ENCODE measurements at places on chromosomes 3 and 15.

DNA sequence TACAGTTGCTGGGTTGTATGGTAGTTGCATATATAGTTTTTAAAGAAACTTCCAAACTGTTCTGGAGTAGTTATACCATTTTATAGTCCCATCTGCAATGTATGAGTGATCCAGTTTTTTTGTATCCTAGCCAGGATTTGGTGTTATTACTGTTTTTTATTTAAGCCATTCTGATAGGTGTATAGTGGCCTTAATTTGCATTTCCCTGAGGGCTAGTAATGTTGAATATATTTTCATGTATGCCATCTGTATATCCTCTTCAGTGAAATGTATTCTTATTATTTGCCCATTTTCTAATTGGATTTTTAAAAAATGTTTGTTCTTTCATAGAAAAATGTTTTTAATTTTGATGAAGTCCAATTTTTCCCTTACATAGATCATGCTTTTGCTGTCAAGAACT is 29.2 kb downstream of the PXK start:
- no peak for DNase-seq

DNA sequence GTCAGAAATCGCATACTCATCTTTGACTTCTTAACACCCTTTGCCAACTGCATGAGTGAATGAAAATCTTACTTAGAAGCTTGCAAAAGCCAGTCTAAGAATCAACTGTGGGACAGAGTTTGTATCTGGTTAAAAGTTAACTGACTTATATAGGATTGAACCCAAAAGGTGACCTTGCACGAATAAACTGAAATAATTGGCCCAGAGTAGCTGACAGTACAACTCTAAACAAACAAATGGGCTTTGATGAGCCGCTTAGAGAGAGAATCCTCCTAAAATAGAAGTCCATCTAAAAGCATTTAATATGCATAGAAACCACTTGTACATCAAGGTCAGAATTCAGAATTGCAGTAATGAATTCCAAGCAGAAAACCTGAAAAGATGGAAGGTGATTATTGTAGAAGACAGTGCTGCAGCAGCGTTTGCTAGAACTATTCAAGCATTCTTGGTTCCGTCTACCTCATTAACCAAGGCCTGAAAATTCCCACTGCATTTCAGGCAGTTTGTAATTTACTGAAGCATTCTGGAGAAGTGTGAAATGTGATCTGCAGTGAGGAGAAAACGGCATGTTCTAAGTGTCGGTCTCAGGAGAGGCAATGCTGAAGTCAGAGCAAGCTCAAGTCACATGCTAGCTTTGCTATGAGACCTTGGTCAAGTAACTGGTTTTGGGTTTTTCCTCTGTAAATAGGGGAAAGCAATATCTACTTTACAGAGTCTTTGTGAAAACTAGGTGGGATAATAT is 103.7 kb downstream of the CADPS start:
- no peak for DNase-seq

- no peak for DNase-seq
Observed at GRCh38 chr3:189914799-189915198, 205.9 kb downstream of the P3H2 start.

DNA sequence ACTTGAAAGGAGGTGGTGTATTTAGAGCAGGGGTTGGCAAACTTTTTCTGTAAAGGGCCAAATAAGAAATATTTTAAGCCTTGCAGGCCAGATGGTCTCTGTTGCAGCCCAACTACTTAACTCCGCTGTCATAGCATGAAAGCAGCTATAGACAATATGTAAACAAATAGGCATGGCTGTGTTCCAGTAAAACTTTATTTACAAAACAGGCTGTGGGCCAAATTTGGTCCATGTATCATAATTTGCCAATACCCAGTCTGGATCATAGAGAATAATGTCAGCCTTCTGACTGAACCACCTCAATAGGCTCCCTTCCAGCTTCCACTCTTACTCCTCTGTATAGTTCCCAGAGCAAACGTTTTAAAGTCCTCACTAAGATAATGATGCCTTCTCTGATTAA is 638.8 kb upstream of the CFAP20DC start:
- DNase-seq, result no peak

GRCh38 chr3:41274944-41275668 is 75.8 kb downstream of the CTNNB1 start:
- no peak for DNase-seq

- DNase-seq, result no peak
Observed at GRCh38 chr15:99100245-99101173, 4.4 kb upstream of the SYNM start.

GRCh38 chr3:126180477-126181397 is at the start of gene ALDH1L1:
Gene ALDH1L1, minus strand, starts transcription at chr3:126180586. Its CDS starts 19,607 bp downstream, at chr3:126160979.
- no peak for DNase-seq

- DNase-seq, result no peak
Observed at GRCh38 chr3:181879926-181880325, 168.2 kb downstream of the SOX2 start.

GRCh38 chr15:31305375-31305774 is 21.3 kb upstream of the KLF13 start:
- DNase-seq, result no peak

- DNase-seq, result no peak
Observed at GRCh38 chr15:58179741-58180381, 41.7 kb downstream of the AQP9 start.

- no peak for DNase-seq
Observed at GRCh38 chr3:59632760-59633573, 583.1 kb upstream of the CFAP20DC start.

GRCh38 chr3:161316006-161316689 is 55.2 kb downstream of the SPTSSB start:
- no peak for DNase-seq

DNA sequence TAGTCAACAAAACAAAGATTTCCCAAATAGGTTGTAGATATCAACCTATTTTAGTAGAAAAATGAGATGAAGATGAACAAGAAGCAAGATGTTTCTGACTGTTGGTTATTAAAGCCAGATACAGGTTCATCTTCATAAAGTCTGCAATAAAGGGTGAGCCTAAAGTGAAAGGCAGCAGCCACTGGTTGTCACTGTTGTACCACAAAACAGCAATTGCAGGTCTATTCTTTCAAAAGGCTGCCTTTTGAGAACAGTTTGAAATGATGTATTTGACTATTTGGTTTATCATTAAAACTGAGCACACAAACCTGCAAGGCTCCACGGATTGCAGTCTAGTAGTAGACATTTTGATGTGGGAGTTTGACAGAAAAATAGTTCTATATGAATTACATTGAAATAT is 543.4 kb downstream of the GBE1 start:
- DNase-seq, result no peak

DNA sequence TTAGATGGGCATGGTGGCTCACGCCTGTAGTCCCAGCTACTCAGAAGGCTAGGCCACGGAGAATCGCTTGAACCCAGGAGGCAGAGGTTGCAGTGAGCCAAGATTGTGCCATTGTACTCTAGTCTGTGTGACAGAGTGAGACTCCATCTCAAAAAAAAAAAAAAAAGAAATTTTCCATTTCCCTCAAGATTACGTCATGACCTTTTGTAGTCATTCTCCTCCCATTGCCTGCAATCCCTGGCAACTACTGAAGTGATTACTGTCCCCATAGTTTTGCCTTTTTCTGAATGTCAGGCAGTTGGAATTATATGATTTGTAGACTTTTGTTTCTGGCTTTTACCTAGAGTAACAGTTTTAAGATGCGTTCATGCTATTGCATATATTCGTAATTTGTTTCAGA is 28.0 kb downstream of the WDR76 start:
- DNase-seq, result no peak

GRCh38 chr3:122986693-122987179 is 40.8 kb downstream of the SEMA5B start:
- no peak for DNase-seq

DNA sequence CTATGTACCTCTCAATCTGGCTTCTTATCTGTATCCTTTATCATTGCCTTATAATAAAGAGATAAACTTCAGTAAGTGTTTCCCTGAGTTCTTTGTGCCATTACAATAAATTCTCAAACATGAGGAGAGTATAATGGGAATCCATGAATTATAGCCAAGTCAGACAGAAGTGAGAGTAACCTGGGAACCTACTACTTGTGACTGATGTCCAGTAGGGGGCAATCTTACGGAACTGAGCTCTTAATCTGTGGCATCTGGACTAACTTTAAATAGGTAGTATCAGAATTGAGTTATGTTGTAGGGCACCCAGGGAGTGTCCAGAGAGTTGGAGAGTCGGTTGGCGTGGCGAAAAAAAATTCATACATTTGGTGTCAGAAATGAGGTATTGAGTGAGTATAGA is 542.6 kb downstream of the ZBBX start:
- no peak for DNase-seq

DNA sequence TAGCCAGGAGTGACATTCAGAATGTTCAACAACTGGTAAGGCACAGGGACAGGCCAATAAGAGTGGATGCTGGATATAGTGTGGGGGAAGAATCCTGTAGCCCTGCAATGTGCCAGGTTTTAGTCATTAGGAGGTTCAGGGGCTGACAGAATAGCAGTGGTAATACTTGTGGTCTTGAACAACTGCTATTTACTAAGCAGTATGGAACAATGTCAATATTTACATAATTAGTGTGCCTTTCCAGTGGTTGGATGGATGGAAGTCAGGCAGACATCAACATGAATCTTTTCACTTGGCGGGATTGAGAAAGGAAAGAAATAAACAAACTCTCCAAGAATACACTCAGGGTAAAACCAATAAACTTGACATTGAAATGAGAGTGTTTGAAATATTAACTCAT is 55.1 kb downstream of the OTOL1 start:
- no peak for DNase-seq

DNA sequence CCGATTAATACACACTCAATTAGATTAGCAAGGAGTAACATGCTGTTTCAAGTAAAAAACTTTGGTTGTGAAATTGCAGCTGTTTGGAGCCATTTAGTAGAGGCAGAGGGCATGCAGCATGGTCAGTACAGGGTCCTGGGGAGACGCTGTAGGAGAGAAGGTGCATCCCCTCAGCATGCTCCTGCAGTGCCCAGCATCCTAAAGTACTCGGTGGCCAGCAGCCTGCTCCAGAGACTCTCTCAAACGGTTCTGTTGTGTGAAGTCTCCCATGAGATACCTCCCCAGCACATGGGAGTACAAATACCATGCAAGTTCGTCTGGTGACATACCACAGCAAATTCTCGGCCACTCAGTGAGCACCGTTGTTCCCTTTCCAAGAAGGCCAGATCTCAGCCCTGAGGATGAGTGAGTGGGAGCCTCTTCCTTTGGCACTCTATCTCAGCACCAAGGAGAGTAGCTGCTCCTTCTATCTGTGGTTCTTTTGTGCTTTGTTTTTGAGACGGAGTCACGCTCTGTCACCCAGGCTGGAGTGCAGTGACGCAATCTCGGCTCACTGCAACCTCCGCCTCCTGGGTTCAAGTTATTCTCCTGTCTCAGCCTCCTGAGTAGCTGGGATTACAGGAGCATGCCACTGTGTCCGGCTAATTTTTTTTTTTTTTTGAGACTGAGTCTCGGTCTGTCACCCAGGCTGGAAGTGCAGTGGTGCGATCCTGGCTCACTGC is 72.7 kb downstream of the TJP1 start:
- no peak for DNase-seq

- no peak for DNase-seq
Observed at GRCh38 chr3:129838086-129838485, 55.4 kb downstream of the TMCC1 start.

DNA sequence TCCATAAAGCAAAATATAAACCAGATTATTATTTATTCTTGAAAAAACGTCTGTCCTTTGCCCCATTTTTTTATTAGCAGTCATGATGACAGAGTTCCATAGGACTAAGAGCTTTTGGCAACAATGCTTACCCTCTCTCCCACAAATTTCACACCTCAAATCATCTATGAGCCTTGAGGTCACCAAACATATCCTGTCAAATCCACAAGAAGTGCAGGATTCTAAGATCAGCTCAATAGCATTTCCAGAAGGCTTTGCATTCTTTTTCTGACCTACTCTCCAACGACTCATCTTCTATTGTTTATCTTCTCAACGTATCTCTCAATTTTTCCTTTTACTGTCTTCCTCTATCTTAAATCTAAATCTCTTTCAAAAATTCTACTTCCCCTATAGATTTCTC is 619.1 kb upstream of the BCHE start:
- no peak for DNase-seq

- DNase-seq, result no peak
Observed at GRCh38 chr15:75583701-75584100, 4.6 kb upstream of the PTPN9 start.

DNA sequence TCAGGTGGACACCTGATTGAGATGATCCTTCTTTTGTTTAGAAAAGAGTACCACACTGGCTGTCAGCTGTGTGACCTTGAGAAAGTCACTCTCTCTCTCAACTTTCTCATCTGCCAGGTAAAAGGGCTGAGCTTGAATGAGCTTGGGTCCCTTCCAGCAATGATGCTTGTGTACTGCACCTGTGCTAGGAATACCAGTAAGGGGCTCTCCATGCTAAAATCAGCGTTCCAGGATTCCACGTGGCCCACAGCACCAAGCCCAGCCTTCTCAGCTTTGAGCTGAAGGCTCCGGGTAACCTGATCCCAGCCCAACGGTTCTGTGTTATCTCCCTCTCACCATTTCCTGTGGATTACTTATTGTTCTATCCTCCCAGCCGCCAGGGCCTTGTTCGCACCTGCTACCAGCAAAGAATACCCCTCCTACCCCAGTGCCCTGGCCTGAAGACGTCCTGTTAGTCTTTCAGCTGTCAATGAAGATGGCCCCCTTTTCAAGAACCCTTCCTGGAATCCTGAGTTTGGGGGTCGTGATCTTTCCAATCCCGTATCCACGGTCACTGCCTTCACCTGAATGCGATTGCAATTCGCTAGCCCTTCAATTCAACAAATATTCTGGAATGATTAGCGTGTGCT is 54.2 kb upstream of the CGNL1 start:
- DNase-seq, result no peak

DNA sequence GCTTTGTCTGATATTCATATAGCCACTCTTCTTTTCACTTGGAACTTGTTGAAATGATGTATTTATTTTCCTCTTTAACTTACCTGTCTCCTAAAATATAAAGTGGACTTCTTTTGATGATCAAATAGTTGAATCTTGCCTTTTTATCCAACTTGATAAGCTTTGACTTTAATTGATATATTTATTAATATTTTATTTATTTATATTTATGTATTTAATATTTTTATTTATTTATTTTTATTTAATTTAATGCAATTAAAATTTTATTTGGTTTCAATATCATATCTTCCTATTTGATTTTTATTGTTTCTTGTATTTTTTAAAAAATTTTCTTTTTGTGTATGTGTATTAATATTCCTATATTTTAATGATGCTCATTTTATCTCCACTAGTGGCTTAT is 555.1 kb upstream of the EPHA6 start:
- no peak for DNase-seq

GRCh38 chr15:33395846-33396245 is 85.1 kb downstream of the RYR3 start:
- DNase-seq, result no peak

GRCh38 chr15:43086551-43086950 is 19.3 kb downstream of the UBR1 start:
- no peak for DNase-seq

- DNase-seq, result no peak
Observed at GRCh38 chr15:63440756-63441155, 59.1 kb upstream of the CA12 start.

DNA sequence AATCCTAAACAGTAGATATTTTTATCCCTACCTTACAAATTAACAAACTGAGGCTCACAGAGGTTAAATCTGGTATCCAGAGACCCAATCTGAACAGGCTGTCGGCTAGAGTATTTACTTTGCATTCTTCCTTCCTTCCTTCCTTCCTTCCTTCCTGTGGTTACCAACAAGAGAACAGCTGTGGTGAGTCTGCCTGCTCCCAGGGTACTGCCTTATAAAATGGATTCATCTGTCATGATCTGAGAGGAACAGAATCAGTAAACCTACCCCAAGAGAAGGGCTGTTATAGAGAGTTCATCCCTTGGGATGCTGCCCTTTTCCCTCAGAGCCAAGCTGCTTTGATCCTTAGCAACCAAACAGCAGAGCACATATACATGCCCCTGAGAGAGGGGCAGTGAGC is 3.6 kb downstream of the GADL1 start:
- no peak for DNase-seq

All from caudate nucleus (tissue), 63 donors.